ENCODE measurements at places on chromosomes 7 and 10.

- DNase-seq = no peak
These were observed 38.2 kb downstream of the GSDME start for GRCh38 chr7:24718977-24719491.

DNA sequence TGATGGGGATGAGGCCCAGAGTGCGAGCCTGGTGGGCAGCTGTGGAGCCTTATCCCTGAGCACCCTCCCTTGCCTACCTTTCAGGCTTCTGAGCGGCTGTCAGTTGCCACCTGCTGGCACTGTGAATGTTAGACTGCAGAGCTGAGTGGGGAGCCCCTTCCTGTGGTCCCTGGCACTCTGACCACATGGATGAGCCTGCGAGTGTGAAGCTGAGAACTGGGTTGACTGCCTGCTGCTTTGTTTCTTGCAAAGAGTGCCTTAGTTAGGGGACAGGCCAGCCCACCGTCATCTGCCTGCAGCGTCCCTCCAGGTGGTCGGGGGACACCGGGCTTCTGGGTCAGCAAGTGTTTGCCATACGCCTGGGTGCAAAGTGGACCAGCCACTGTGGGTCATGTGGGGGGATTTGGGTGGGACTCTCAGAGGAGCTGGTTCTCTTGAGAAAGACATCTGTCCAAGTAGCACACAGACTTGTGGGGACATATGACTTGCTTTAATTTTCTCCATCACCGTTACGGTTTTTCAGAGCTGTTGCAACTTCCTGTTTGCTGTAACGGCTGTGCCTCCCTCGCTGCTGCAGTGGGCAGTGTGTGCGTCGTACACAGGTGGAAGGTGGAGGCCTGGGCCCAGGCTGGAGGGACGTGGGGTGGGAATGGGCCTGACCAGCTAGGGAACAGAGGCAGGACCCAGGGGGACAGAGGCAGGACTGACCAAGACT lies 13.7 kb downstream of the INPP5A start:
- no peak for DNase-seq

DNA sequence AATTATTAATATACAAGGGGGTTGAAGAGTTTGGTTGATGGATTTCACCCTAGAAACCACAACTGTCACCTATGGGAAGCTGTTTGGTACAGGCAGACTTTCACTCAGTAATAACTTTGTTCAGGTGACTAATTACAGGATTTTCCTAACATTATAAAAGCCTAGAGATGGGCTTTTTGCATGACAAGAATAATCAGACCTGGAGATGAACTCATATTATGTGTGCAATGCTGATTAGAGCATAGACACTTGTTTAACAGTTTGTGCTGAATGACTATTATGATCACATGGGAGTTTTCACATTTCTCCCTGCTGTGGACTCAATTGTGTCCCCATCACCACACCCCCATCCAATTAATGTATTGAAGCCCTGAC lies 90.2 kb upstream of the STEAP4 start:
- no peak for DNase-seq

- no peak for DNase-seq
These were observed 1.1 kb upstream of the SLC25A13 start for GRCh38 chr7:96322847-96323461.

GRCh38 chr7:67564959-67565358 lies 568.3 kb downstream of the TYW1 start:
- DNase-seq = no peak

DNA sequence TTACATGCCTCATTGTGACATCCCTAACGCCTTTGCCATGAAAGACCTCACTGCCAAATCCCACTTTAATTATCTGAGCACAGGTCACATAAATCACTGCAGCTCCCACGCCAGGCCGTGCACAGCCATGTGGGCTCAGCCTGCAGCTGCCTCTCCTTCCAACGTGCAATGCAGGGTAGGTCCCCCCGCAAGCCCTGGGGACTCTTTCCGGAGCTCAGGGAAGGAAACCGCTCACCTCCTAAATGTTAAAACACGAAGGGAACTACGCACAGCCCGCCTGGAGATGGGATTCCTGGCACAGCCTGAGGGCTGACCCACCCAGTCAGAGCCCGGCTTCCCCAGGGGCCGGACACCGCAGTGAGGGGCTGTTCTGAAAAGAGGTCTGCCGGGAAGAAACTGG lies 128.0 kb downstream of the MAD1L1 start:
- no peak for DNase-seq

DNA sequence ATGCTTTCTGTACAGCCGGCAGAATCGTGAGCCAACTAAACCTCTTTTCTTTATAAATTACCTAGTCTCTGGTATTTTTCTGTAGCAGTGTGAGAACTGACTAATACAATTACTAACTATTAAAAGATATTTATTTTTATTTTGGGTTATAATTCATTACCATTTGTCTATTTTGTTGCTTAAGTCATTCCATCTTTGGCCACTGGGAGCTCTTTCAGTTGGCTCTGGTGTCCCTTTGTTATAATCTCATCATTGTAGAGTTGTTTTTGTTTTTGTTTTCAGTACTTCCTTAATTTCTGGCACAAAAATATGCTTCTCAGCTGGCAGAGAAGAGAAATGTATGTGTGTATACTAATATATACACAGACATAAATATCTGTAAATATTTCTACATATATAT lies 807.9 kb upstream of the MBL2 start:
- no peak for DNase-seq

DNA sequence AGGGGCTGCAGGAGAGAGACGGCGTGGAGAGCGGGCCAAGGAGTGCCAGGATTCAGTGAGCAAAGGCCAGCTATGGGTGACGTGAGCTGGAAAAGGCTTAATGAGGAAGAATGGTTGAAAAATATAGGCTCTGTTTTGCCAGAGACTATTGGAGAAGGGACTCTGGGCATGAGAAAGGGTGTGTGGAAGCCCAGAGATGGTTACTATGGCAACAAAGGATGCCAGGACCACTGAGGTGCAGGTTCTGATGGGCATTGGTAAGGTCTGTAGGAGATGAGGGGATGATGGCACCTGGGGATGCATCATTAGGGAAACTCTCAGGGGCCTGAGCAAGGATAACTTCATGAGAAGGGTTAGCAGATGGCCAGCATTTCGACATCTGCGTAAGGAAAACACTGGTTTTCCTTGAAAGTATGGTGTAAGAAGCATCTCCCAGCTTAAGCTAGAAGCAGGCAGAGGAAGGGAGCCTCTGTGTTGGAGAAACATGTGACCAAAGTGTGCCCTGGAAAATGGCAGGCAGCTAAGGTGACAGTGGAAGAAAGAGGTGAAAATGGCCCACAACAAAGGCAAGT lies 21.6 kb upstream of the FAM180A start:
- no peak for DNase-seq

DNA sequence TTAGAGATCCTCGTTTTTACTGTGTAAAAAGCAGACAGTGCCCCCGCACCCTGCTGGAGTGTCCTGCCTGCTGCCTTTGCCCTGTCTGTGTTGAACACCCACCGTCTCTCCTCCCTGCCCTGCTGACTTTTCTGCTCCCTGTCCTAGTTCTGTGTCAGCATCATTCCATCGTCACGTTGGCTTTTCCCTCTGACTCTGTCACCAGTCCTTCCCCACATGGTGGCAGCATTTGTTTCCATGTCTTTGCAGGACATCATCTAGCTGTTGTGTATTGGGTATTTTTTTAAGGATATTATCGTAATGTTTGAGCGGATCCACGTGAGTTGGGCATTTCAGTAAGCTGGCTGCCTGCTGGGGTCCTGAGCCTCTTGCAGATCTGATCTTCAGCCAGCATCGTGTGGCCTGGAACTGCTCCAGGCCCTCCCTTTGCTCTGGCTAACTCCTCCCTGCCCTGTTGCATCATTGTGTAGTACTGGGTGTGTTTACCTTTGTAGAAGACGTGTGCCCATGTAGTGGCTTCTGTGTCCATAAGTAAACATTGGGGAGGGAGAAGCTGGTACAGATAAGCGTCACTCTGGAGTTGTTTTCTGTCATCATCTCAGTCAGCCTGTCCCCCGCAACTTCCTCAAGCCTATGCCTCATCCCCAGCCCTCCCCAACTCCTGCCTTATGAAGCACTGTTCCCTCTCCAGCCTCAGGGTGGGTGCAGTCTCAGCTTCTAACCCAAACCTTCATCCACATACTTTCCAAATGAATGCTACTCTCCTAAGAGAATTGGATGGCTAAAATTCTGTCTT lies 44.3 kb downstream of the TRRAP start:
- DNase-seq = no peak

GRCh38 chr10:1572519-1573333 lies 164.6 kb downstream of the ADARB2 start:
- no peak for DNase-seq

- DNase-seq = no peak
These were observed 474.8 kb upstream of the PFKP start for GRCh38 chr10:2592360-2593160.

- DNase-seq = no peak
These were observed 12.2 kb upstream of the ZNF488 start for GRCh38 chr10:47396311-47396717.

- DNase-seq = no peak
These were observed 62.5 kb upstream of the TOMM7 start for GRCh38 chr7:22884911-22885788.

DNA sequence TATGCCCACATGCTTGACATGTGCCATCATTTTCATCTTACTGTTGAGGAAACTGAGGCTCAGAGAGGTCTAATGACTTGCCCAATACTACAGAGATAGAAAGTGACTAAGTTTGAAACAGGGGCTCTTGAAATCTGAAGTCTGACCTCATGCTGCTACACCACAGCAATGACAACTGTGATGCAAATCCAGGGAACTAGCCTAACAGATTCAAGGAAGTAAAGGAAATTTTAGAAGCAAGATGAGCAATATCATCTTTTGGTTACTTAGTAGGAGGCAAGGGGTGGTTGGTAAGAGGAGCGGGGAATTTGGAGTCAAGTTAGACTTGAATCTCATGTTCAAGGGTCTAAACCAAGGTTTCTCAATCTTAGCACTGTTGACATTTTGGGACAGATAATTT lies 26.3 kb upstream of the OSBPL3 start:
- no peak for DNase-seq

Data from D721Med (cell line).